ENCODE measurements at places on chromosomes 1 and 21.

GRCh38 chr1:4119516-4120220 is 219.6 kb upstream of the C1orf174 start:
- DNase-seq, result no peak

GRCh38 chr1:6125366-6125765 is 54.8 kb downstream of the CHD5 start:
- DNase-seq, result no peak

GRCh38 chr1:222594789-222595188 is 5.1 kb upstream of the TAF1A start:
- no peak for DNase-seq

GRCh38 chr1:43253876-43254275 is 15.9 kb upstream of the TMEM125 start:
- DNase-seq, result no peak

- no peak for DNase-seq
Observed at GRCh38 chr1:200366577-200367253, 43.1 kb downstream of the ZNF281 start.

- no peak for DNase-seq
Observed at GRCh38 chr1:235782601-235783000, 84.1 kb downstream of the LYST start.

Data from GM12865 (cell line).